BE2C (cell line): ENCODE measurements at places on chromosomes 5 and 9.

DNA sequence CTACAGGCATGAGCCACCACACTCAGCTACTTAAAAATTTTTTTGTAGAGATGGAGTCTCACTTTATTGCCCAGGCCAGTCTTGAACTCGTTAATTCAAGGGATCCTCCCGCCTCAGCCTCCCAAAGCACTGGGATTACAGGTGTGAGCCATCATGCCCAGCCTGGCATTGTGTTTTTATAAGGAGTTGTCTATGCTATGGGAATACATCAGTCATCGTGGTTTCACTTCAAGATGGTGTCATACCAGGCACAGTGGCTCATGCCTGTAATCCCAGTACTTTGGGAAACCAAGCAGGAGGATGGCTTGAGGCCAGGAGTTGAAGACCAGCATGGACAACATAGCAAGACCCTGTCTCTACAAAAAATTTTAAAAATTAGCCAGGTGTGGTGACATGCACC is 49.7 kb downstream of the CYSTM1 start:
- no peak for DNase-seq

DNA sequence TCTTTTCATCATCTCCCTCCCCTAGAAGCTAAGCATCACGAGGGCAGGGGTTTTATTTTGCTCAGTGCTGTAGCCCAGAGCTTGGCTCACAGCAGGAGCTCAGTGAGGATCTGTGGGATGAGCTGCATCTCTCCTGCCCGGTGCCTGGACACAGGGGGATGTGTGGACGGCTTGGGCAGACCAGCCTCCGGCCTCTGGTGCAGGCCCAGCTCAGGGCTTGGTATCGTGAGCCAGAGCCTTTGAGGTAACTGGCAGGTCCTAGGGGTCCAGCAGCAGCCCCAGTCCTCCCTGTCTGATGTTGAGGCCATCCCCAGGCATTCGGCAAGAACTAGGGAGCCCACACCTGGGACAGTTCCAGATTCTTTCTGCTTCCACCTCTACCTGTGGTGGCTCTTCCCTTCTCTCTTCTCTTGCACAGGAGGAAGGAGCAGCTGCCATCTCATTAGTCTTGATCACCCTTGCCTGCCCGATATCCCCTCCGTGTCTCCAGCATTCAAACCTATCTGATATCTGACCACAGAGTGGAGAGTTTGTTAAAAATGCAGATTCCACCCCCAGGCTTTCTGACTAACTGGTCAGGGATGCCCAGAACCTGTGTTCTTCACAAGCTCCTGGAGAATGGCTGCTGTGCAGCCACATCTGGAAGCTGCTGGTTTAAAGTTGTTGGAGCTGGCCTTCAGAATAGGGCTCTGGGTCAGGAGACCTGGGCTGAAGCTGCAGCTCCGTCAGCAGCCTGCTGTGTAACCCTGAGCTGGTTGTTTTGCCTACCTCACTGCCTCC is 7.9 kb upstream of the SLC6A7 start:
- DNase-seq, result no peak

- DNase-seq, result peak; percentile 43
Measured at GRCh38 chr9:137300567-137301080, 1.4 kb downstream of the NRARP start.

- no peak for DNase-seq
Measured at GRCh38 chr9:114521846-114522245, 16.6 kb upstream of the WHRN start.

DNA sequence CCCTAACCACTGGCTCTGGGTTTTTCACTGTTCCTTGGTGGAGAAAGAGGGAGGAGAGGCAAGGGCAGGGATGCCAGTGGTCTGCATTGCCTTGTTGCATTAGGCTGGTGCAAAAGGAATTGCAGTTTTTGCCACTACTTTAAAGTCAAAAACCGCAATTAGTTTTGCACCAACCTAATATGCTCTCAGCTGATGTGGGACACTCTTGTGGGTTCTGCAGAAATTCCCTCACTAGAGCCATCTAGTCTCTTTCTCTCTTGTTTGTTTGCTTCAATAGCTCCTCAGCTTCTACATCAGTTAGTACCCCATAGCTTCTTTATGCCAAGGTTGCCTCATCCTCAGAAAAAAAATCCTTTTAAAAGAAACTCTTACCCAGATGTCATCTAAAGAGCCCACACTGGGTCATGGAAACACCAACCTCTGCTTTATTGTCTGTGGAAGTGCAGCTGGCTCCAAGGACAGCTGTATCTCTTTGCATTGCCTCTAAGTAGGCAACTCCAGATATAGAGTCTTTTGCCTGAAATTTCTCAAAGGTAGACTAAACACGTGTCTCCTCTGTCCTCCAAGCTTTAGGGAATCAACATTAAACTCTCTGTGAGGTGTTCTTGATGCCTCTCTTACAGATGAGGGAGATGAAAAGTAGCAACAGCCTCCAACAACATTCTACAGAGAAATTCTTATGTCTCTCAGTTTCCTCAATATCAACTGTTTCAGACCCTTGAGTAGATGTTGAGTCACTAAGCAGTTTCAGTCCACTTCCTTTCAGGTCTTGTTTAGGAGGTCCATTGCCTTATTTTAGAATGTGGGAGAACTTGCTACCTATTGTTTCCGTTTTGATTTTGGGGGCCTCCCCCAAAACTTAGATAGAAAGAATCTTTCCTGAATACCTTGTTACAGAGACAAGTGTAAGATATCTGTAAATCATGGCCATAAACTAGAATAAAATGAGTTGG is 84.9 kb upstream of the MEF2C start:
- DNase-seq, result no peak

DNA sequence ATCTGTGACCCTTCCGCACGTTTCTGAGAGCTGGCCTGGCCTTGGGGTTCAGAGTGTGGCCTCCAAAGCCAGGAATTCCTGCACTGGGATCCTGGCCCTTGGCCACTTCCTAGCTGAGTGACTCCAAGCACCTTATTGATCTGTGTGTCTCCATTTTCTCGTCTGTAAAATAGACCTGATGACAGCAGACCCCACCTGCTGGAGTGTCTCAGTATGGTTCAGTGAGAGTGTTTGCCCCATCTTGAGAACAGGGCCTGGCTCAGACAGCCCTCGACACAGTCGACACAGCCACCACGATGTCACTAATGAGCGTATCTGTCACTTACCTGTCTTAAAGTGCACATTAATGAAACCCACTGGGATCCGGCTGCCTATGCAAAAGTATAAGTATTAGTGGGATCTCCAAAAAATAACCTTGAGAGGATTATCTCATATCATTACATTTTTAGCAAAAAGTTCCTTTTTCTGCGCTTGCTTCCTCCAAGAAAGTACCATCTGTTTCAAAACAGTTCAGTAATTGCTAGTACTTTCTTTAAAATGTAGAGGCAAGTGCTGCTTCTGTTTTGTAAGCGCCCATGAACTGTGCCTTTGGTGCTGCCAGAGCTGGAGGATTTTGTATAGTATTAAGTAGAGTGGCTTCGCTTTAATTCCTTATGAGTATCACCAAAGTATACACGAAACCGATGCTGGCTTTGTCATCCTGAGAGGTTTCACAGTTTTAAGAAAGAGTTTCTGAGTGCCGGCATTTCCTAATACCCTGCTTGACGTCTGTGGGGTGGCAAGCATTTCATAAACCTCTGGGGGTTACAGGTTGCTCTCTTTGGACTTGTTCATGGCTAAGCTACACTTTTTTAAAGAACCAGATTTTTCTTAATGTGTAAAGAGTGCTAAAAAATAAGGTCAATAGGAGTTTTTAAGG is 31.7 kb downstream of the UBE2QL1 start:
- DNase-seq, result no peak

DNA sequence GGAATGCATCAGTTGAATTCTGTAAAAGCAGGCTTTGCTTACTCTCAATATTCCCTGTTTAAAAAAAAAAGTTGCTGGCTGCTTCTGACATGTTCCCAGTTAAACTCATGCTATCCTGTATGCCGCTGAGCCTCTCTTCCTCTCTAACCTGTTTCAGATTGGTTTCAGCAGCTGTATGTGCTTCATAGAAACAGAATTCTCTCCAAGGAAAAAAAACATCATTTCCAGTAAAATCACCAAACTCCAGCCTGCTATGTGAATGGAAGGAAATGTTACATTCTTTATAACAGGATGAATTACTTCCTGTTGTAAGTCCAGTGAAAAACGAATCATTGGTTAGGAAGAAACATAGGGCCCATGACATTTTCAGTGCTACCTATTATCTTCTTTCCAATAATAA is 25.7 kb upstream of the KCNV2 start:
- DNase-seq, result no peak

DNA sequence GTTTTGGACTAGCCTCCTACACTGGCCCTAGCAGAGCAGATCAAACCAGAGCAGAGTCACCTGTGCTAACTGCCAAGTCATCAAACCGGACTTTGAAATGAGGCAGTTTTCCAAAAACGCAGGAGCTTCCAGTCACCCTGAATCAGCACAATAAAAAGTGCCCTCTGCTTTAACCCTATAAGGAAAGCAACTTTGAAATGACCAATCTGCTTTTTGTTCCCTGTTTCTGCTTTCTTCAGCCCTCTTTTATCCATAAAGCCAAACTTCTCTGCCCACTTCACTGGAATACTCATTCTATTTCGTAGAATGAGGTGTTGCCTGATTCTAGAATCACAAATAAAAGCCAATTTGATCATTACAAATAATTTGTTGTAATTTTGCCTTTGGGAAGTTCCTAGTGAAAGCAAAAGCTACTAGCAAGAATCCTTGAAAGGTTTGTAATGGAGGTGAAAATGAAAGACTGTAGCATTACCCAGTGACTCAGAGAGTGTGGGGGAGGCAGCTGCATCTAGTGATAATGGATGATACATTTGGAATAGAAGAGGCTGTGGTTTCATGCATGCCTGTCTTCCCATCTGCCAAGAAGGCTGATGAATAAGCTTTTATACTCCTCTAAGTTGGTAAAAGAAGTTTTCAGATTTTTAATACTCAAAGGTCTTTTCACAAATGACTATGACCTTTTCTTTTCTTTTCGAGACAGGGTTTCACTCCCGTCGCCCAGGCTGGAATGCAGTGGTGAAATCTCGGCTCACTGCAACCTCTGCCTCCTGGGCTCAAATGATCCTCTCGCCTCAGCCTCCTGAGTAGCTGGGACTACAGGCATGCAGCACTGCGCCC is 14.9 kb downstream of the SPAAR start:
- no peak for DNase-seq

DNA sequence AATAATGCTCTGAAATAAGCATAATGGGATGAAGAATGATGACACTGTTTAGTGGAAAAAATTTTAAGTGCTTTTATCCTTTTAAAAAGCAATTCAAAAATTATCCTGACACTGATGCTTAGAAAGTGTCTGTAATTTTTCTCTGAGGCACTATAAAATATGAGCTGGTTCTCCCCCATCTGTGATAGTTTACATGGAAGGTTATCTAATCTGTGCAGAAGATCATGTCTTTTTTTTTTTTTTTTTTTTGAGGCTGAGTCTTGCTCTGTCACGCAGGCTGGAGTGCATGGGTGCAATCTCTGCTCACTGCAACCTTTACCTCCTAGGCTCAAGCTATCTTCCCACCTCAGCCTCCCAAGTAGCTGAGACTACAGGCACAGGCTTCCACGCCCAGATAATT is 15.2 kb upstream of the TAF11L2 start:
- DNase-seq, result no peak

GRCh38 chr5:90161414-90161813 is 248.1 kb downstream of the CETN3 start:
- peak; percentile 42 for DNase-seq

- no peak for DNase-seq
Measured at GRCh38 chr9:13896047-13896446, 417.9 kb downstream of the NFIB start.

DNA sequence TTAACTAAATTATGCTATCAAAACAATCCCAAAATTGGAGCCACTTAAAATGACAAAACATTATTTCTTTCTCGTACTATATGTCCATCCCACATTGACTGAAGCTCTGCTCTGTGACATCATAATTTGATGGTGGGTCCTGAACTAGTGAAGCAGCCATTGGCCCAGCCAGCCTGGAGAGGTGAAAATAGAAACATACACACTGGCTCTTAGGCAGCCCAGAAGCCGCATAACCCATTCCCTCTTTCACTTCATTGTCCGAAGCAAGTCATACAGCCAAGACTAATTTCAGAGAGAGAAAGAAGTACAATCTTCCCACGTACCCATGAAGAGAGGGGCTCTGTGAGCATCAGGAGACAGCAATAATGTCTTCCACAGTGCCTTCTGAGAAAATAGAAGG is 342.5 kb downstream of the NFIB start:
- no peak for DNase-seq

GRCh38 chr9:134553996-134554372 is 87.6 kb upstream of the COL5A1 start:
- DNase-seq, result no peak

DNA sequence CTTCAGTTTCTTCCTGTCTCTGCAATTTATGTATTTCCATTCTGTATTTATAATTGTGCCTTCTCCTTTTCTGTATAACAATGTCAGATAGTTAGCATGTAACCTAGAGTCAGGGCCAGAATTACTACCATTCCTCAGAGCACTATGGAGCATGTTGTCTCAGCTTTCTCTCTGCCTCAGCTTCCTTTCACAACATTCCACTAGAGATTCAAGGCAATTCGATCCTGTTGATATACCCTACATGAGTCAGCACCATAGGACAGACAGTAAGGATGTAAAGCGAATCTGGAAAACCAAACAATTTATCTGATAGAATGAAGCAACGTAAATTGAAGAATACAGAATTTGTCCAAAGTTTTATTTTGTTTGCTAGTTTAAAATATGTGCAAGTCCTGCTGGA is 728.3 kb upstream of the SEMA6A start:
- DNase-seq, result no peak

DNA sequence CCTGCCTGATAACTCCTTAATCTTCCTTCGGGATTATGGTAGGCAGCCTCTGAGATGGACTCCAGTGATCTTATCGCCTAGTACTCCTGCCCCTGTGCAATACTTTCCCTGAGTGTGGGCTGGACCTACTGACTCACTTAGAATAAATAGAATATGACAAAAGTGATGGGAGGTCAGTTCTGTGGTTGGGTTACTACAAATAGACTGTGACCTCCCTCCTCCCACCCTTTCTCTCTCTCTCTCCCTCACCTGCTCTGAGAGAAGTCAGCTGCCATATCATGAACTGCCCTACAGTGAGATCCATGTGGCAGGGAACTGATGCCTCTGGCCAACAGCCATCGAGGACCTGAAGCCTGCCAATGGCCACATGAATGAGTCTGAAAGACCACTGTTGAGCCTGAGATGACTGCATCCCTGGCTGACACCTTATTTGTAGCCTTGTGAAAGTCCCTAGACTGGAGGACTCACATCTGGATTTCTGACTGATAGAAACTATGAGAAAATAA is 31.7 kb downstream of the NRG2 start:
- no peak for DNase-seq

DNA sequence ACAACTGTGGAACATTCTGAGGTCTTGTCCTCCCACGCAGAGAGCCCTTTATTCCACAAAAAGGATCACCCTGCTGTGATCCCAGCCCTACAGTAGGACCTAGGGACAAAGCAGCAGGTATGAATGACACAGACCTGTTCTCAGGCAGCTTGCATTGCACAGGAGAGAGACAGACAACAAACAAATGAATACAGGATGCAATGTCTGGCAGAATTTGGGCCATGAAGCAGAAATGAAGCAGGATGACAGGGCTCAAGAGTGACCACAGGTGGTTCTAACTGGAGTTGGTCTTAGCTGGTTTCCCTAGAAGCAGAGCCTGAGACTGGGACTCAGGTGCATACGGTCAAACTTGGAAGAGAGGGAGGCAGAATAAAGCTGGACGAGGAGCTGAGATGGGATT is 388.8 kb downstream of the CDK5RAP2 start:
- DNase-seq, result no peak

- no peak for DNase-seq
Measured at GRCh38 chr9:116355153-116355921, 201.7 kb downstream of the PAPPA start.
